ENCODE measurements at places on chromosomes 11 and 22.

DNA sequence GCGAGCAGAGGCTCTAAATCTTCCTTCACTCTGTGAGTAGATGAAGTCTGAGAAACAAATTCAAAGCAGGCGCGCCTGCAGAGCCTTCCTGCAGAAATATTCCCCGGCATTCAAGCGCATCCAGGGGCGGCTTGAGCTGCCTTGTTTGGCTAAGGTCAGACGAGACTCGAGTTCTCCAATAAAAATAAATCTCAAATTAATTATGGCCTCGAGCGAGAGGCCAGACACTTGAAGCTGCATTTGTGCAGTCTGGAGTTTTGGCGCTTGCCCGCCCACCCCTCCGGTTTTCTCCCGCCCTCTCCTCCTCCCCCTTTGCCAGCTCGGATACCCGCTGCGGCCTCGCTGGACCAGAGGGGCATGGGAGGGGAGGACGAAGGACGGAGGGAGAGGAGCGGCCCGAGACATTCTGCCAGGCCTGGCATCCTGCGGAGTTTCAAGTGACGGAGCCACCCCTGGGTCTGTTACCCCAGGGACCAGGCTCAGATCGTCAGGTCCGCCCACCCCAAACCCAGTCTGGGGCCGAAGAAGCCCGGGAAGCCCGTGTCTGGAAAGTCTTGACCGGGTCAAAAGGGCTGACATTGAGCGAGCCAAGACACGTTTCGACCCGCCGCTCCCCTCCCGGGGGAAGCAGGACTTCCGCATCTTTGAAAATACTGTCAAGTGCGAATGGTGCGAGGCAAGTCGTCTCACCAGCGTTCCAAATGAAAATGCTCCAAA, 3.8 kb upstream of the FLI1 start:
- DNase-seq = no peak

GRCh38 chr11:7353100-7353499, 101.4 kb downstream of the SYT9 start:
- DNase-seq = no peak

DNA sequence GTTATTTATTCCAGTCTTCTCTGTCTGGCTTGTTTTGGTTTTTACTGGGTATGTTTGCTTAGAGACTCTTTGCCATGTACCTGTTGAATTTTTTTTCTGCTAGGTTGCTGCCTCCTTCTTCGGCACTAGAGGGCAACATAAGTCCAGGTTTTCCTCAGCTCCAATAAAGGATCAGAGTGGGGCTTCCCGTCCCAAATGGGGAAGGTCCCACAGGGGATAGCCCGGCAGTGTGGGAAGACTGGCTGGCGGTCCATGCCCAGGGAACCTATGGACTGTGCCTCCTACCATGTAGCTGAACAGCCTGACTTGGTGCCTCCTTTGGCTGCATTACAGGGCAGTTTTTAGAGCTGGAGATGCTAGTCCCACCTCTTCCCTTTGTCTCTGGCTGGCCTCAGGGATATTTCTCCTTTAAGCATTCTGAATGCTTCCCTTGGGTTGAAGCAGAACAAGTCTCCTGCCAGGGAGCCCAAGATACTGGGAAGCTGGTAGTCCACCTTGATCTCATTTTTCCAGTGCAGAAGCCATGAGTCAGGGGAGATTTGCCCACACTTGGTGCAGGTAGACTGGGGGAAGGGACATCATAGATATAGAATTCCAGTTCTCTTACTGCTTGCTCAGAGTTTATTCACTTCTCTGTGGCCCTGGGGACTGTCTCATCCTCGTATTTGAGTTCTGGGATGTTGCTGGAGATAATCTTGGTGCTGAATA, 60.2 kb downstream of the BRD1 start:
- peak; percentile 39 for DNase-seq

DNA sequence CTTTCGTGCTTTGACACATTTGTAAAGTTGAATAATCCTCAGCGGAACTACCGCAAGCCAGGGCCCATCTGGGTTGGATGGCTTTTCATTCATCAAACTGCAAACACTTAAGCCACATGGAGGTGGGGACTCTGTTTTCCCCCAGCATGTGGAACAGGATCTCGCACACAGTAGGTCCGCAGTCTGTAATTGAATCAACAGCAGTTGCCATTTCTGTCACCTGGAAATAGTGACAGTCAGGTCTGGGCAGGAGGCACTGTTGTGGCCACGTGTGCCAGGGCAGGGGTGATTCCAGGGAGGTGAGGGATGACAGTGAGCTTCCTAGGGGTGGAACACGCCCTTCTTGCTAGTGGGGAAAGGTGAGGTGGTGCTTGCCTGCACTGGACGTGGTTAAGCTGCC, 50.7 kb upstream of the ANO1 start:
- no peak for DNase-seq

- DNase-seq = no peak
These were observed 1243.0 kb upstream of the RAG2 start for GRCh38 chr11:37841016-37841415.

- no peak for DNase-seq
These were observed 4.9 kb downstream of the DUSP8 start for GRCh38 chr11:1567052-1567720.

DNA sequence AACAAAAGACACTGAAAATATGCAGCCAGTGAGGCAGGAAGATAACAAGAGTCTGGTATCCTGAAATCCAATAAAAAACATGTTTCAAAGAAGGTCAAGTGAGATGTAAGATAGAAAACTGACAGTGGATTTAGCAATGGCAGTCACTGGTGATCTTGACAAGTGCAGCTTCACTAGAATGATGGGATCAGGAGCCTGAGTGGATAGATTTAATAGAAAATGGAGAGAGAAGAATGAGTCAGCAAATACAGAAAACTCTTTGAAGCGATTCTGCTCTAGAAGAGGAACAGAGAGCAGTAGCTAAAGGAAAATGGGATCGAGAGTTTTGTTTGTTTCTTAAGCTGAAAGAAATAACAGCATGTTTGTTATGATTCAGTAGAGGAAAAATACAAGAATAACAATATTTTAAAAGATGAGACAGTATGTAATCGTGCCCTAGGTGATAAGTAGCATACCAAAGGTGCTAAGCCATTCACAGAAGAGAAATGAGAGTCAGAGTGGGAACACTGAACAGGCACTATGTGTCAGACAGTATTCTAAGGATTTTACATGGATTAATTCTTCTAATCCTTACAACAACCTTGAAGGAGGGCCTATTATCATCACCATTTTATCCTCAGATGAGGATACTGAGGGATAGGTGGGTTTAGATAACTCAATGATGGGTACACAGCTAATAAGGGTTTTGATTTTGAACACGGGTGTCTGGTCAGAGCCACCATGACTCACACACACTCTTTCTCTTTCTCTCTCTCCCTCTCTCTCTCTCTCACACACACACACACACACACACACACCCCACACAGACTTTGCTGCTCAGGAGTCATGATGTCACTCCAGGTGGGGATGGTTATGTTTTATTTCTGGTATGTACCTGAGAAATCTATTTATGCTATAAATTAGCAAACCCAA, 36.3 kb downstream of the MRE11 start:
- no peak for DNase-seq

- DNase-seq = peak; percentile 31
These were observed 16.6 kb downstream of the IL10RA start for GRCh38 chr11:118002541-118003423.

- DNase-seq = no peak
These were observed 77.6 kb downstream of the LRRC32 start for GRCh38 chr11:76592961-76593360.

- DNase-seq = no peak
These were observed 1.4 kb downstream of the ARFGAP3 start for GRCh38 chr22:42855721-42856120.

GRCh38 chr22:22838148-22838786, 49.3 kb upstream of the IGLL5 start:
- DNase-seq = no peak

GRCh38 chr11:11095831-11096723, 238.2 kb upstream of the ZBED5 start:
- no peak for DNase-seq

GRCh38 chr22:44954149-44954548, 55.7 kb downstream of the PHF21B start:
- no peak for DNase-seq

GRCh38 chr11:122367809-122368231, 251.8 kb upstream of the BLID start:
- no peak for DNase-seq

Measured in neuronal stem cell (in vitro differentiated cells).